ENCODE measurements at places on chromosomes 2 and 18.

- DNase-seq, result no peak
- H3K27ac ChIP-seq, result no peak overlapping the region
- H3K4me1 ChIP-seq, result no peaks in the 10 kb centered on the region
Observed at GRCh38 chr2:100674666-100675065, 111.9 kb downstream of the PDCL3 start.

DNA sequence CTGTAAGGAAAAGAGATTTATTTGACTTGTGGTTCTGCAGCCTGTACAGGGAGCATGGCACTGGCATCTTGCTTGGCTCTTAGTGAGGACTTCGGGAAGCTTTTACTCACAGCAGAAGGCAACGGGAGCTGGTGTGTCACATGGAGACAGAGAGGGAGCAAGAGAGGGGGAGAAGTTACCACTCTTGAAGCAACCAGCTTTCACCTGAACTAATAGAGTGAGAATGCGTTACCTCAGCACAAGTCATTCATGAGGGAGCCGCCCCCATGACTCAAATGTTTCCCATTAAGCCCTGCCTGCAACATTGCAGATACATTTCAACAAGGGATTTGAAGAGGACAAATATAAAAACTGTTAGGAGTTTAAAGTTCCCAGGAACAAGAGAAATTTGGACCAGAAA, 190.0 kb downstream of the CYRIA start:
- peaks cover 3% of the 10 kb centered on the region for H3K4me1 ChIP-seq
- no peak overlapping the region for H3K27ac ChIP-seq
- peak; percentile 54 for DNase-seq
- H3K4me3 ChIP-seq, result no peak overlapping the region
- no peaks in the 10 kb centered on the region for H3K36me3 ChIP-seq

DNA sequence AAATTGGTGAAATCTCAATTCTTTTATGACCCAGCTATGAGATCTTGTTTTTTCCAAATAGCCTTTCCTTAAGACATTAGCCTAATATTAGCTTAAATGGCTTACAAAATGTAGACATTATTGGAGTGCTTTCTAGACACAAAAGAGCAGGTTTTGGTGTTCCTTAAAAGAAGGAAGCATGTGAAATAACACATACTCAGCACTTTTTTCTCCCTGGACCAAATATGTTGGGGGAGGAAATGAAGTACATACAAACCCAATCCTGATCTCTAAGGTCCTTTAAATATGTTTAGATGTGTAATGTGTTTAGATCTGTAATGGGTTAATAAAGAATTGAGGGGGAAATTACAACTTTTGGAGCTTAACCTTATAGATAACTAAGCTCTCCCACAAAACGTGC, 3.4 kb upstream of the ZDBF2 start:
- H3K27ac ChIP-seq, result no peak overlapping the region
- no peaks in the 10 kb centered on the region for H3K27me3 ChIP-seq
- H3K36me3 ChIP-seq, result no peaks in the 10 kb centered on the region

GRCh38 chr2:130186391-130186790, 4.3 kb downstream of the MZT2B start:
- peaks cover 8% of the 10 kb centered on the region for H3K36me3 ChIP-seq
- no peak for DNase-seq
- no peaks in the 10 kb centered on the region for H3K4me1 ChIP-seq
- no peak overlapping the region for H3K27ac ChIP-seq
- H3K4me3 ChIP-seq, result no peak overlapping the region

- H3K4me3 ChIP-seq, result no peak overlapping the region
- no peaks in the 10 kb centered on the region for H3K27me3 ChIP-seq
- peaks cover 61% of the 10 kb centered on the region for H3K36me3 ChIP-seq
- no peak overlapping the region for H3K27ac ChIP-seq
- H3K4me1 ChIP-seq, result no peaks in the 10 kb centered on the region
Observed at GRCh38 chr2:54613386-54613785, 110.1 kb upstream of the EML6 start.

DNA sequence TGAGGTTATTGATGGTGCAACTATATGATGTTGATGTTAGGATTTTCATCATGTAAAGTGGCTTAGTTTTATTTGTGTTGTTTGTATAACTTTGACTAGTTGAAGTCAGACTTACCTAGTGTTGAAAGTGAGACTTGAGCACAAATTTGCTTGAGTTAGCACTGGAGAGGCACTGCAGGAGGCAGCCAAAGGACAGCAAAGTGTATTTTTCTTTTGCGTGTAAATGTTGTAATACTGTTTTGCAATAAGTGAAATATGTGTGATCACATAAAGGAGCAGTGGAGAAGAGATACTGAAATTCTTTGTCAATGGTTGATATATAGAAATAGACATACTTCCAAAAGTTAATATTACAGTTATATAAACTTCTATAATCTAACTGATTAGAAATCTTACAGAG, 332.0 kb upstream of the RAB12 start:
- no peak overlapping the region for H3K27ac ChIP-seq
- no peaks in the 10 kb centered on the region for H3K27me3 ChIP-seq
- no peaks in the 10 kb centered on the region for H3K4me1 ChIP-seq
- DNase-seq, result no peak
- no peak overlapping the region for H3K4me3 ChIP-seq

- H3K27ac ChIP-seq, result no peak overlapping the region
- no peaks in the 10 kb centered on the region for H3K4me1 ChIP-seq
- H3K27me3 ChIP-seq, result no peaks in the 10 kb centered on the region
- H3K4me3 ChIP-seq, result no peak overlapping the region
- DNase-seq, result no peak
Observed at GRCh38 chr2:31765078-31765945, 184.6 kb upstream of the SRD5A2 start.

DNA sequence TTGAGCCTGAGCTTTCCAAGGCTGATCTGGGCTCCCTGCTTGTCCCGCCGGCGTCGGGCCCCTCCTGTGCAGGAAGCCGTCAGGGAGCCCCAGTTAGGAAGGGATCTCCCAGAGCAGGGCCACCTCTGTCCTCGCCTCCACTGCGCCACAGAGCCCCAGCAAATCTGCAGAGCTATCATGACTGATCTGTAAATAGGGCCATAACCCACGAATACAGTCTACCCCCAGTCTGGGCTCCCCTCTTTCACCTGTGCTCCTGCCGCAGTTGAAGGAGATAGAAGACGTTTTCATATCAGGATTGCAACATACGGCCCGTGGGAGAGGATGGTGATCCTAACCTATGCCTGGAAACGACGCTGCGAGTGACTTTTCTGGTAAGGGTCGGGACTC, 138.7 kb downstream of the PTGR3 start:
- no peak overlapping the region for H3K4me3 ChIP-seq
- no peaks in the 10 kb centered on the region for H3K27me3 ChIP-seq
- H3K36me3 ChIP-seq, result no peaks in the 10 kb centered on the region
- H3K27ac ChIP-seq, result no peak overlapping the region
- DNase-seq, result peak; percentile 33
- no peaks in the 10 kb centered on the region for H3K4me1 ChIP-seq

DNA sequence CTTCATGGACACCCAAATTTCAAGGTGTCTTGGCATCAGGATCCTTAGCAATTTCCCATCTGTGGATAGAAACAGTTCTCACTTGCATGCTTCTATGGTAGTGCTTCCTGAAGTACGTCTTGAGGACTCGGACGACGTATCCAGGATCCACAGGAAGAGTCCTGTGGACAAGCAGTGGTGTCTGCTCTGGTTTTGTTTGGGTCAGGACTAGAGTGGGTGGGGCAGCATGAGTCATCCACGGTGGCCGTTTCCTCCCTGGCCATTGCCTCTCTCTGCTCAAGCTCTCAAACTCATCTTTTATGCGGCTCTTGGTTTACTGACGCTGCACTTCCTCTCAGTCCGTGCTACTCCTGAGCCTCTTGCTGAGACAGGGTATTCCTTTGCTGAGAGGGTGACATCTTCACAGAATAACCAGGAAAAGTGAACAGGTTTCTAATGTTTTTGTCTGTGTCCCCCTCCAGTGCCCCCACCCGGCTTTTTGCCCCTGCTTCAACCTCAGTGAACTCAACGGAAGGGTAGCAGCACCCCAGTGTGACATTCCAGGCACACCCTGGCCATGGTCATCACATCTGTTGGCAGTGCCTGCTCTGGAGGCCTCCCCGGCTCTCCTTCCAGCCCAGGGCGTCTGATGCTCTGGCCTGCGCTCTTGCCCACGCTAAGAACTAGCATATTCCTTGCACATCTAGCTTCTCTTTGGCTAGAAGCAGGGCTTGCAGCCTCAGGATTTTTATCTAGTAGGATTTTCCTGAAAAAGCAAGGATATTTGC, 62.2 kb downstream of the ARMC9 start:
- peaks cover 26% of the 10 kb centered on the region for H3K36me3 ChIP-seq
- no peaks in the 10 kb centered on the region for H3K27me3 ChIP-seq
- H3K4me1 ChIP-seq, result no peaks in the 10 kb centered on the region
- DNase-seq, result no peak
- no peak overlapping the region for H3K4me3 ChIP-seq

- no peaks in the 10 kb centered on the region for H3K27me3 ChIP-seq
- H3K36me3 ChIP-seq, result no peaks in the 10 kb centered on the region
- H3K4me3 ChIP-seq, result no peak overlapping the region
- no peak for DNase-seq
- H3K27ac ChIP-seq, result no peak overlapping the region
Observed at GRCh38 chr2:72276356-72276755, 128.7 kb upstream of the CYP26B1 start.

DNA sequence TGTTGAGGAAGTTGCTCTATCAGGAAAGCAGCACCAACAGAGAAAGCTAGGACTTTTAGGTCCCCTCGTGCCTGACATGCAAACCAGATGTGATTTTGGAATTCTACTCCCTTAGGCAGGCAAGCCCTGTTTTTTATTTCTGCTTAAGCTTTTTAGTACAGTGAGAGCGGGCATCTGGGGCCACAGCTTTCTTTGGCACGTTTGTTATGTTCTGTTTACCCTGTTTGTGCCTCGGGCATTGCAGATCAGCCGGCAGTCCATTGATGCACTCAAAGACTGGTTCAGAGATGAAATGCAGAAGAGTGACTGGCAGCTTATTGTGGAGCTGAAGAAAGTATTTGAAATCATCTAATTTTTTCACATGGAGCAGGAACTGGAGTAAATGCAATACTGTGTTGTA, 61.9 kb downstream of the EIF5B start:
- no peak overlapping the region for H3K4me3 ChIP-seq
- H3K36me3 ChIP-seq, result peaks cover 86% of the 10 kb centered on the region

DNA sequence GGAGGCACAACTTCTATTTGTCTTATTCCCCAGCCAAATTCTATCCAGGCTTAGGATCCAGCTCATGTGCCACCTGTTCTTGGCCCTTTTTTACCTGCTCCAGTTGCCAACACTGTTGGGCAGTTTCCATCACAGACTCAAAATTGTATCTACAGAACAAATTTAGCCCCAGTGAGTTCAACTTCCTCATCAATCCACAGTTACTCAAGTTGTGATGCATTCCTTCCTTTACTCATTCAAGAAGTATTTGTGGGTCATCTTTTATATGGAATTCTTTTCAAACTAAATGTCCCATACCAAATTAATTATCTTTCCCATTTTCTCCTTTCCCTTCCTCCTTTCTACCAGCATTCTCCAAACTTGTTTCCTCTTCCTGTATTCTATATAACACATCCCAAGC, 12.7 kb upstream of the DDX18 start:
- no peak for DNase-seq
- H3K4me3 ChIP-seq, result no peak overlapping the region
- H3K27ac ChIP-seq, result no peak overlapping the region
- H3K27me3 ChIP-seq, result no peaks in the 10 kb centered on the region

- H3K36me3 ChIP-seq, result no peaks in the 10 kb centered on the region
- DNase-seq, result no peak
- no peaks in the 10 kb centered on the region for H3K27me3 ChIP-seq
- H3K4me3 ChIP-seq, result no peak overlapping the region
- H3K4me1 ChIP-seq, result no peaks in the 10 kb centered on the region
Observed at GRCh38 chr2:195238826-195239225, 418.2 kb upstream of the SLC39A10 start.

DNA sequence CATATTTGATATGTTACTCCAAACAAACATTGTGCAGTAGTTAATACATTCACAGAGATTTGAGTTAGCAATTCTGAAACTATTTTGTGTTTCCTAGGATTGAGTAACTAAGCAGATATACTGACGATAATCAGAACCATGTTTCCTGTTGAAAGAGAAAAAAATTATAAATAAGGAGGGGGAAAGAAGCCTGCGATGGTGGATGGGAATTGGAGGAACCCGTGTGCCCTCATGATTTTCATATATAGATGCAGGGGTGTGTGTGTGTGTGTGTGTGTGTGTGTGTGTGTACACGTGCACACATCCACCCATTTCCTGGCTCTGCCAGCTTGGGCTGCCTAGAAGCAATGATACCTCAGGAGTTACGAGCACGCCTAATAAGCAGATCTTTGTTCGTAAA, 56.9 kb downstream of the LPIN2 start:
- H3K4me1 ChIP-seq, result no peaks in the 10 kb centered on the region
- peaks cover 46% of the 10 kb centered on the region for H3K36me3 ChIP-seq
- no peak for DNase-seq
- no peak overlapping the region for H3K27ac ChIP-seq

DNA sequence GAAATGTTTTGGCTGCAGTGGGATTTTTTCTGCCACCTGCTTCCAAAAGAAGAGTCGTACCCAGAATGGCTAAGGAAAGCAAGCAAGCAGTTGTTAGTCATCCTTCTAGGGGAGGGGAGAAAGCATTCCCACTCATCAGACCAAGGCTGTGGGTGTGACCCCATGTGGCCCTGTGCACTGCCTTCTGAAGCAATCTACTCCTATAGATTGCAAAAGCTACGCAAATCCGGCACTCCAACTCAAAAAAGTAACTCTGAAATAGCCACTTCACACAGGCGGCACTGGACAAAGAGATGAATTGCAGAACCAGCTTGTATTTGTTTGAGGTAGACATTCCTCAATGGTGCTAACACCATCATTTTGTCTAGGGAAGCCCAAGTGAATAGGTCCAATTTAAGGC, 44.3 kb downstream of the ST3GAL5 start:
- H3K27me3 ChIP-seq, result no peaks in the 10 kb centered on the region
- H3K36me3 ChIP-seq, result peaks cover 75% of the 10 kb centered on the region
- DNase-seq, result no peak
- no peak overlapping the region for H3K4me3 ChIP-seq

All from endodermal cell (in vitro differentiated cells).